ENCODE measurements at places on chromosomes 11 and 22.

DNA sequence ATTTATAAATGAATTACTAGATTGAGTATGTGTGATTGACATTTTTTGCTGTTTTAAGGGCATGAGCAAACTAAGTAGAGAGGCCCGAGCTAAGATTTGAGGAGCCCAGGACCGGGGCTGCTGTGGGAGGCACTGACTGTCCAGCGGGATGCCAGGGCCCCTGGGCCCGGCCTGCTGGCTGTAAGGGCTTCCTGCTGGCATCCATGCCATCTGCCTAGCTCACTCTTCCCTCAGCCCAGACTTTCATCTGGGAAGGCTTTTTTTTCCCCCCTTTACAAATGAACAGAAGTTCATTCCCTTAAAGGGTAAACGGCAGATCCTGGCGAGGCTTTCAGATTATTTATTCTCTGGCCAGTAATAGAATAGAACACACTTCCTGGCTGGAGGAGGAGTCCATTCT, 16.0 kb upstream of the TP53I11 start:
- H3K4me1 ChIP-seq, result peaks cover 27% of the 10 kb centered on the region
- H3K4me3 ChIP-seq, result no peak overlapping the region
- H3K27me3 ChIP-seq, result no peaks in the 10 kb centered on the region

DNA sequence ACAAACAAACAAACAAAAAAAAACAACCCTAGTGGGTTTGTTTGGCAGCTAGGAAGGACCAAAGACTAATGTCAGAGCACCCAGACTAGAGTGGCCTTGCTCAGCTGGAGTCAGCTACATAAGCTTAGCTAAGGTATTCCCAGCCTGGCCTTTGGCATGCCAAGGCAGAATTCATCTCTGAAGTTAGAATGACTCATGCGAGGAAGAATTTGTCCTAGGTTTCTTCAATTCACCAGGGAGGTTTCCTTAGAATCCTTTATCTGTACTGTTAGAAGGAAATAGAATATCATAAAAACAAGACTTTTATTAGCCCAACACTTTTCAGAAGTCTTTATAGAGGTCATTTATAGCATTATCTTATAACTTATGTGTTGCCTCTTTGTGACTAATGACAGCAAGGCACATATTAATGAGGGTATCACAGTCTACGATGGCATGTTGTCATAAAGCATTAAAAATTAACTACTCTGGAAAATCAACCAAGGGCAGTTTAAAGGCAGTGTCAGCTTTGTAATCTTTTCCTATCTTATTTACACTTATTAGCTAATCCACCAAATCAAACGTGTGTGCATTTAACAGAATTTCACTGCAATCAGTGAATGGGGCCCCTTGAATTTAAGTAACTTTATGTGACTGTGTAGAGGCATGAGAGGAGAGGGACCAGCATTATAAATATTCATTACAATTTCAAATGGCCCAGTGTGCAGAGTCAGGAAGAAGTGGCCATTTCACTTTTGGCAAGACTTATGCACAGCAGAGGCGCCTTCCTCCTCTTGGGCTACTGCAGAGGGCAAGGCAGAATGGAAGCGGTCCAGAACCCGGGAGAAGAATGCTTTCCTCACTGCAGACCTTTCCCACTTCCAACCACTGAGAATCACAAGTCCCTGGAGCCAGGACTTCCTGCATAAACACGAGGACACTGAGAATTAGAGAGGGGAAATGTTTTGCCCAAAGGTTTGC, 36.3 kb downstream of the SLC5A1 start:
- H3K36me3 ChIP-seq, result no peaks in the 10 kb centered on the region
- H3K27ac ChIP-seq, result no peak overlapping the region
- no peaks in the 10 kb centered on the region for H3K27me3 ChIP-seq
- no peak overlapping the region for H3K4me3 ChIP-seq

DNA sequence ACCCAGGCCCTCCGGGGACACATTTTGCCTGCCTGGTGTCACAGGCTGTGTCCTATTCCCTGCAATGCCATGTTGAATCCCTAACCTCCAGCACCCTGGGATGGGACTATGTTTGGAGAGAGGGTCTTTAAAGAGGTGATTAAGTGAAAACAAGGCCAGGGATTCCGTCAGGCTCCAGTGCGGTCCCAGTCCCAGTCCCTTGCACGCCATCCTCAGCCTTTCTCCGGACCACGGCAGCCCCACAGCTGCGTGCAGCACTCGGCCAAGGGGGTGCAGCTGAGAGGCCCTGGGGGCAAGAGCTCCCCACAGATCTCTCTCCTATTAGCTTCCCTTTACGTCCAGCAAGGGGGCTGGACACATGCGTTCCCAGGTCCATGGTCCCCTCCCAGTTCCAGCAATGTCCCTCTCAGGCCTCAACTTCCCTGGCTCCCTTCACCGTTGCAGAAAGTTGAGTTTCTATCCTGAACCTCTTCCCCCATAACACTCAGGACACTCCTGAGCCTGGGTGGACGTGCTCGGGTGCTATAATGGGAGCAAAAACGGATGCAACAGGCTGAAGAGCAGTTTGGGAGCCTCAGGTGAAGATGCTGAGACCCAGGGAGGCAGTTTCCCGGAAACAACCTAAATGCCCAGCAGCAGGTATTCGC, 1422.7 kb downstream of the BRD1 start:
- DNase-seq, result no peak
- H3K4me3 ChIP-seq, result no peak overlapping the region
- no peaks in the 10 kb centered on the region for H3K4me1 ChIP-seq
- no peak overlapping the region for H3K27ac ChIP-seq
- no peaks in the 10 kb centered on the region for H3K36me3 ChIP-seq
- no peaks in the 10 kb centered on the region for H3K27me3 ChIP-seq

DNA sequence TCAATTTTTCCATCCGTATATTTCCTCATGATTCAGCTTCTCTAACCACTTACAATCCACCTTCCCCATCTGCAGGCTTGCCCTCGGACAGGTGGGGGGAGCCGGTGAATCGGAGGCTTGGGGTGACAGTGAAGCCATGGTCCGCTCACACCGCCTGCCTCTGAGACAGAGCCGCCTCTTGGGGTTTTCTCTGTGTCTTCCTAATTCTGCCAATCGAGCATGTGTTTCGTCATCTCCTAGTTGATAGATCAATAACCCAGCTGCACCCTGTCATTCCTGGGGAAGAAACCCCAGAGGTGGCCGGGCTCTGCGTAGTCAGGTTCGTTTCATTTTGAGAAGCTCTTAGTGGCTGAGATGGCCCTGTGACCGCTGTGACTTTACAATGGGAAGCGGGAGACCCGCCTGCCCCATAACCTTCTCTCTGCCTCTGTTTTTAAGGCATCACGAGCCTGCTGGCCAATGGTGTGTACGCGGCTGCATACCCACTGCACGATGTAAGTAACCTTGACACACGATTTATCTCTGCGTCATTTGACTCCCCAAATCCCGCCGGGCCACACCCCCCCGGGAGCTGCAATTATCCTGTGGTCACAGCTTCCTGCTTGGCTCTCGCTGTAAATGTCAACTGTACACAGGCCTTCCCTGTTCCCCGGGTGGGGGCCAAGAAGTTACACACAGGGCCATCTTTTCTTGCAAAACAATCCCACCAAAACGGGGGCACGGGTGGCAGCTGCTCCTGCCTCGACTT, 33.3 kb downstream of the ANO1 start:
- H3K4me3 ChIP-seq, result no peak overlapping the region
- no peak for DNase-seq
- peak overlapping the region; percentile 64 for H3K27ac ChIP-seq
- H3K4me1 ChIP-seq, result peaks cover 45% of the 10 kb centered on the region
- H3K36me3 ChIP-seq, result no peaks in the 10 kb centered on the region
- H3K27me3 ChIP-seq, result peaks cover 3% of the 10 kb centered on the region

GRCh38 chr22:50581031-50581949, 1.4 kb downstream of the CHKB start:
- H3K27me3 ChIP-seq, result no peaks in the 10 kb centered on the region
- H3K4me3 ChIP-seq, result peak overlapping the region; percentile 89
- no peak overlapping the region for H3K27ac ChIP-seq
- peaks cover 49% of the 10 kb centered on the region for H3K36me3 ChIP-seq
- no peak for DNase-seq
- peaks cover 39% of the 10 kb centered on the region for H3K4me1 ChIP-seq

- no peak for DNase-seq
- no peaks in the 10 kb centered on the region for H3K36me3 ChIP-seq
- H3K4me3 ChIP-seq, result peak overlapping the region; percentile 61
- H3K4me1 ChIP-seq, result peaks cover 13% of the 10 kb centered on the region
- peak overlapping the region; percentile 58 for H3K27ac ChIP-seq
- no peaks in the 10 kb centered on the region for H3K27me3 ChIP-seq
Observed at GRCh38 chr11:130070846-130071200, 1.1 kb downstream of the APLP2 start.

GRCh38 chr22:39690881-39691605, 120.5 kb downstream of the CACNA1I start:
- H3K27ac ChIP-seq, result no peak overlapping the region
- DNase-seq, result no peak
- H3K27me3 ChIP-seq, result no peaks in the 10 kb centered on the region

DNA sequence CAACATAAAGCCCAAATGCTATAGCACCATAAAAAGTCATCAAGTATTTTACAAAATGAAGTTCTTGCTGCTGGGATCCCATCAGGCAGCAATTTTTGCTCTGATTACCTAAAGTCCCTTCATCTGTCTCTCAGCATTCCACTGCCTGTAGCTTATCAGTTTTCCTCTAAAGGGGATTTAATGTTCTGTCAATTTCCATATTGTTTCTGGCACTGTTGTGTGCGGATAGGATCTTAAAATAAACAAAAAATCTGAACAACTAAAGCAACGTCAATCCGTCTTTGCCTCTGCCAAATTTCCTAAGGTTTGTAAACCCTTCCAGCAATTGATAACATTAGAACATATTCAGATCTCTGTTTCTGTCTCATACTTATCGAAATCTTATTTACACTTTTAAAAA, 1126.3 kb upstream of the RAG2 start:
- H3K4me1 ChIP-seq, result no peaks in the 10 kb centered on the region
- H3K4me3 ChIP-seq, result no peak overlapping the region
- no peak overlapping the region for H3K27ac ChIP-seq
- DNase-seq, result no peak

DNA sequence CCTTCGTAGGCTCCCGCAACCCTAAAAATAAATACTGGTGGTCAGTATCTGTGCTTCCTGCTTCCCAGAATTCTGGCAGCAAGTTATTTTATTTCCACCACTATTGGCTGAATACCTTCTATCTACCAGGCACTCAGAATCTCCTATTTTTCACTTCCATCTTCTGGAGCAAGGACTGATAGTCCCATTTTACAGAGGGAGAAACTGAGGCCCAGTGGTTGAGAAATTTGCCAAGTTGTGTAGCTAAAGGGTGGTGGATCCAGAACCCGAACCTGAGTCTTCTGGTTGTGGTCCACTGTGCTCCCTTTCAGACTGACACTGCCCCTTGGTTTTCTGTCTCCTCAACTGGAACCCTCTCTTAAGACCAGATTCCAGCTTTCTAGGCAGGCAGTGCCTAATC, 31.6 kb downstream of the NECTIN1 start:
- H3K36me3 ChIP-seq, result peaks cover 5% of the 10 kb centered on the region
- no peak for DNase-seq
- no peaks in the 10 kb centered on the region for H3K27me3 ChIP-seq
- H3K4me1 ChIP-seq, result peaks cover 47% of the 10 kb centered on the region
- H3K27ac ChIP-seq, result no peak overlapping the region

- no peaks in the 10 kb centered on the region for H3K4me1 ChIP-seq
- no peaks in the 10 kb centered on the region for H3K36me3 ChIP-seq
- DNase-seq, result no peak
- no peak overlapping the region for H3K4me3 ChIP-seq
Observed at GRCh38 chr11:115224551-115224950, 279.7 kb downstream of the CADM1 start.

DNA sequence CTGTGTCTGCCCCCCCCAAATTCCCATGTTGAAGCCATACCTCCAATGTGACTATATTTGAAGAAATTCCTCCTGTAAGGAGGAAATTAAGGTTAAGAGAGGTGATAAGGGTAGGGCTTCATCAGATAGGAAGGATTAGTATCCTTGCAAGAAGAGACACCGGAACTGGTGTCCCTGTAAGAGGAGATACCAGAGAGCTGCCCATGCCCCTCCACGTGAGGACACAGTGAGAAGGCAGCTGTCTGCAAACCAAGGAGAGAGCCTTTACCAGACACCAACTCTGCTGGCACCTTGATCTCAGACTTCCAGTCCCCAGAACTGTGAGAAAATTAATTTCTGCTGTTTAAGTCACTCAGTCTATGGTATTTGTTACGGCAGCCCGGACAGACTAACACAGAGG, 109.3 kb downstream of the ARFGAP2 start:
- H3K4me3 ChIP-seq, result no peak overlapping the region
- H3K36me3 ChIP-seq, result no peaks in the 10 kb centered on the region
- no peak for DNase-seq
- no peaks in the 10 kb centered on the region for H3K27me3 ChIP-seq
- H3K4me1 ChIP-seq, result no peaks in the 10 kb centered on the region

GRCh38 chr11:113730887-113731726, 25.0 kb upstream of the TMPRSS5 start:
- peak; percentile 84 for DNase-seq
- H3K36me3 ChIP-seq, result peaks cover 7% of the 10 kb centered on the region
- H3K4me3 ChIP-seq, result no peak overlapping the region
- no peaks in the 10 kb centered on the region for H3K27me3 ChIP-seq
- H3K27ac ChIP-seq, result no peak overlapping the region
- H3K4me1 ChIP-seq, result no peaks in the 10 kb centered on the region

- DNase-seq, result no peak
- H3K4me3 ChIP-seq, result no peak overlapping the region
- H3K27ac ChIP-seq, result no peak overlapping the region
- no peaks in the 10 kb centered on the region for H3K36me3 ChIP-seq
Observed at GRCh38 chr11:28900427-28900826, 792.2 kb downstream of the METTL15 start.

GRCh38 chr11:8011371-8011770, 24.2 kb downstream of the EIF3F start:
- H3K4me1 ChIP-seq, result peaks cover 3% of the 10 kb centered on the region
- no peak for DNase-seq
- no peak overlapping the region for H3K27ac ChIP-seq
- H3K4me3 ChIP-seq, result no peak overlapping the region

DNA sequence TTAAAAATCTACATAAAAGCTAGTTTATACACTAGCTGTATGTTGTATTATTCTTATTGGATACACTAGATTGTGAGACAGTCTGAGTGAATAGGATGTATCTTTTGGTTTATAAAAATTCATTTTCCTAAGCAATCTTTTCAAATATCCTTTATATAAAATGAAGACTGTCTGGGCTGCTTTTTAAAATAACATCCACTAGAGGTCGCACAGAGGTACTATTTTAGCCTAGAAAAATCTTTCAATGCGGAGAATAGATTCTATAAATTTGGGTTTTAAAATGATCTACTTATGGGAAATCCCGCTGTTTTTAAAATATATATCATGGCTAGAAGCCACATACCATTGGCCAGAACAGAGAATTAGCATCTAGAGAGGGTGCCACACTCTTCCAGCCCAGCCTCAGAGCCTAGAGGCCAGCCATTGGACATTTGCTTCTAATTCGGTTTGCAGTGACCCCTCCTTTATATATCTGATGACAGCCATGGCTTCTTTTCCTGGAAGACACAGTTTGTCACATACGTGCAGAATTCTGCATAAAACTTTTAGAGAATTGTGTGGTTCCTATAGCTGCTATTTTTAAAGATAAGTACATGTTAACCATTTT, 7.3 kb downstream of the C11orf97 start:
- H3K36me3 ChIP-seq, result no peaks in the 10 kb centered on the region
- no peaks in the 10 kb centered on the region for H3K27me3 ChIP-seq
- no peak for DNase-seq
- H3K27ac ChIP-seq, result no peak overlapping the region
- no peak overlapping the region for H3K4me3 ChIP-seq
